ENCODE measurements at places on chromosomes 2 and 18.

DNA sequence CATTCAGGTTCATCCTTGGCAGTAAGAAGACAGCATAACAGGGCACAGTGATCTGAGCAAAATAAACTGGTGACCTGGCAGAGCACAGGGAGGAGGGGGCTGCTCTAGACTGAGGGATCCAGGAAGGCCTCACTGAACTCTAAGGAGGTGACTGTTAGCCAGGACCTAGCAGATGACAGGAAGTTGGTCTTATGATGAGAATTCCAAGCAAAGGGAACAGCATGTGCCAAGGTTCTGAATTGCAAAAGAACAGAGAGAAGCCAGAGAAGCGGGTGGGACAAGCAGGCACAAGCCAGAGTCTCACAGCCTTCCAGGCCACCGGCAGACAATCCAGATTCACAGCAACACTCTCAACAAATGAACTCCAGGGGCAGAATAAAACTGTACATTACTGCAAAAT, 152.7 kb upstream of the PTPRM start:
- no peak for DNase-seq

DNA sequence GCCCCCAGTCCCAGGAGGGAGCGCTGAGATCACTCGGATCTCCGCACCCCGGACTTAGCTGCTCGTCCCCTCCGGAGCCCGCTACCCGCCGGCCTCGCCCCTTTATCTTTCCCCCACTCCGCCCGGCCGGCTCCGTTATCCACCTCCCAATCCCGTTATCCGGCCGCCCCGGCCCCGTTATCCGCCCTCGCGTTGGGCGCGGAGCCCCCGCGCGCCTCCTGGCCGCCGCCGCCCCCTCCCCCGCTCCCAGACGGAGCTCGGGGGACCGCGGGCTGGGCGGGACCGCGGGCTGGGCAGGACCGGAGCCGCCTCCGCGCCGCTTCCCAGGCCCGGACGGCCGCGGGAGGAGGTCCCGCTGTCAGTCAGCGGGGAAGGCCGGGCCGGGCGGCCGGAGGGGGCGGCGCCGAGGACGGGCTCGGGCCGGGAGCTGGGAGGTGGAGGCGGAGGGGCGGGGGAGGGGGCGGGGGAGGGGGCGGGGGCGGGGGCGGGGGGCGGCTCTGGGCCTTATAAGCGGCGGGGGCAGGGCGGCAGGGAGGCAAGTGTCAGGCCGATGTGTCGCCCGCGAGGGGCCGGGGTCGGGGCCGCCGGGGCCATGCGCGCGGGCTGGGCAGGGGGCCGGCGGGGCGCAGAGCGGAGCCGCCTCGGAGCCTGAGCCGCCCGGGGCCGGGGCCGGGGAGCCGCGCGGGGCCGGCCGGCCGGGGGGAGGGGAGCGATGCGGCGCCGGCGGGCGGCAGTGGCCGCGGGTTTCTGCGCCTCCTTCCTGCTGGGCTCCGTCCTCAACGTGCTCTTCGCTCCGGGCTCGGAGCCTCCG, at the start of gene PKDCC:
Gene PKDCC (plus strand): TSS at position 534 of the 811 bp plus-strand sequence. CDS start 179 bp downstream, at position 713.
- DNase-seq = peak; percentile 77

GRCh38 chr2:110173523-110173922, 31.3 kb downstream of the NPHP1 start:
- no peak for DNase-seq

GRCh38 chr2:236307641-236308040, 43.4 kb upstream of the ASB18 start:
- DNase-seq = no peak

DNA sequence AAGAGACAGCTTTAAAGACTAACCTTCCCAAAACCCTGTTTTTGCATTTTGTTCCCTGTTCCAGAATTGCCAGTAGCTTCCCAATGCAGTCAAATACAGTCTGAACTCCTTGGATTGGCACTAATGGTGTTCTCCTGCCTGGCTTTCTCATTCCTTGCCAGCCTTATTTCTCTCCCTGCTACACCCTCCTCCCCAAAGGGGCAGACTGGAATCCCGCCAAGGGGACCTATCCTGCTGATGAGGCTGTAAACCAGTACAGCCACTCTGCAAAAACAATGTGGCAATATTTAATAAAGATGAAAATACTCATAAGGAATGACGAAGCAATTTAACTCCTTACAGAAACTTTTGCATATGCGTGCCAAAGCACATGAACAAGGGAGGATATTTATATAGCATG, 4.5 kb upstream of the SLC4A5 start:
- DNase-seq = no peak

Measured in NT2/D1 (cell line).